ENCODE measurements at places on chromosomes 13 and 19.
A peak's percentile ranks its signal among the peaks of the same experiment; 100 is the strongest.

GRCh38 chr13:90168953-90169352, 1178.5 kb upstream of the MIR17HG start:
- DNase-seq: no peak

GRCh38 chr19:46250076-46250735, 20.7 kb downstream of the IGFL1 start:
- DNase-seq: no peak

DNA sequence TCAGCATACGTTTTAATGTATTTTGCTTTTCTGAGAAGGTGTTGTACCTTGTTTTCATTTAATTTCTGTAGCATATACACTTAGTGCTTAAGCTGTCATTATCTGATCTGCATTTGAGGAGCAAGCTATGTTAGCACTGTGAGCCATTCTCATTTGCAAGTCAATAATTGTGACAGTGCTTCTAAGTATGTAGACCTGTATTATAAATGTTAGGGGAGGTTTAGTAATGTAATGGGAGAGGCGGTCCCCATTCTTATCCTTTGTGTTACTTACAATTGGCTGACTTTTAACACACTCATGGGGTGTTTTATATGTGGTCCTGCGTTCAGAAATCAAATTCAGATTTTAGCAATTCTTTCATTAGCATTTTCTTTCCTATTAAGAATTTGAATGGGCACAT, 90.2 kb downstream of the GPC6 start:
- no peak for DNase-seq

DNA sequence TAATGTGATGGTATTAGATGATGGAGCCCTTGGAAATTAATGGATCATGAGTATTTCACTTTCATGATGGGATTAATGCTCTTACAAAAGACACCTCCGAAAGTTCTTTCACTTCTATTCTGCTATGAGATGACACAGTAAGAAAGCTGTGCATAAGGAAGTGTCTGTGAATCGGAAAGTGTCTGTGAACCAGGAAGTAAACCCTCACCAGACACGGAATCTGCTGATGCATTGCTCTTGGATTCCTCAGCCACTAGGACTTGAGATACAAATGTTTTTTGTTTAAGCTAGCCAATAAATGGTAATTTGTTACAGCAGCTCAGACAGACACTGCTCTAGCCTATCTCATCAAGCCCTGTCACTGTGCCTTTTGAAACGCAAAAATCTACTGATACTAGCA, 440.4 kb upstream of the PRR20A start:
- DNase-seq: no peak

DNA sequence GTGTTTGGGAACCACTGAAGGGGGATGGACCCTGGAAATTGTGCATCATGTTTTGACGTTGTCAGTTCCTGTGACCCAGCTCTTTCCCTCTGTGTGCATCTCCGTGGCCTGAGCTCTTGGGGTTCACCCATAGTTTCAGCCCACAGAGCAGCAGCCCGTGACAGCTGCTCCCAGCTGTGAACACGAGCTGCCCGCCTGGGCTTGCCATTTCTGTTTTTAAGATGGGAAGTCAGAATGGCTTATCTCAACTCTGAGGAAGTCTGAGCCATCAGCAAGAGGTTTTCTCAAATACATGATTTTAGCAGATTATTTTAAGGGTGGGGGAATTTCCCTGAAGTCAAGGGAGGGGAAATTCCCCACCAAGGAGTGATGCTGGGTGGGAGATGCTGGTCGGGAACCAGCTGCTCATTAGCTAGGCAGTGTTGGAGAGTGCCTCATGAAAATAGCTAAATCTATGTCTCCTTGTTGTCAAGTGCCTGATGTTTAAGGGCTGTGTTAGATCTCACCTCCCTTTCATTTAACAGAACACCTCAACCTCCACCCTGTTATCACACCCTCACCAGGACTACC, 34.8 kb upstream of the C1QTNF9 start:
- DNase-seq: no peak

DNA sequence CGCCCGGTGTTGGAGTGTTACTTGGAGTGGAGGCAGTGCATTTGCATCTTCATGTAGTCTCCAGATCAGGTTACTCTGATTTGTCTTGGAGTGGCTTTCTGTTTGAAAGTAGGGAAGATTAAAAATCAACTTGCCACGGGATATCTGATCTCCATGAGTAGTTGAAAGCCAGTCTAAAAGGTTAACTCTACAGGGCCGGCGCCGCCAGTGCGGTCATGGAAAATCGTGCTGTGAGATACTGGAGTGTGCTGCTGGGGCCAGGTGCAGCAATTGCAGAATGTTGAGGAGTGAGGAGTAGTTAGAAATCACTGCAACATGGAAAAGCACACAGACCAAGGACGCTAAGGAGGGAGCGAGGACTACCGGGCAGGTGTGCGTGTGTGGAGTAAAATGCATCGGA, 175.0 kb downstream of the STK24 start:
- DNase-seq: no peak

- DNase-seq: no peak
These were observed 682 bp downstream of the ZSCAN18 start for GRCh38 chr19:58097349-58097748.

DNA sequence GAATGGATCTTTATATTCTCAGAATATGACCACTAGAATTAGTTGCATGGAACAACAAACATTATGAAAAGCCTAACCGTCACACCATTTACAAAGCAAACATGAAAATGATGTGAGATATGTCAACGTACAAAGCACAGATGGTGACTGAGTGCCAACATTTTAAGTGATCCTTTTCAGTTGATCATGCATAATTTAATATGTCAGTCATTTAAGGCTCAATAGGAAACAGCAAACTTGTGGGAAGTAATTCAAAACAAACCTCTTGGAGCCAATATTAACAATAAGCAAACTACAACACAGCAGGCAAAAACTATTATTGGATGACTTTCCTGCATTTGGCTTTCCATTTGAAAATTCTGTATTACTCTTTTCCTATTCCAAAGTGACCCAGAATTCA, 277.6 kb downstream of the SLITRK6 start:
- no peak for DNase-seq

- no peak for DNase-seq
These were observed 36.6 kb upstream of the OXGR1 start for GRCh38 chr13:97030705-97031452.

- no peak for DNase-seq
These were observed 203.8 kb downstream of the GPC6 start for GRCh38 chr13:93430381-93430780.

GRCh38 chr13:75495938-75496337, 14.0 kb upstream of the TBC1D4 start:
- DNase-seq: peak; percentile 43

DNA sequence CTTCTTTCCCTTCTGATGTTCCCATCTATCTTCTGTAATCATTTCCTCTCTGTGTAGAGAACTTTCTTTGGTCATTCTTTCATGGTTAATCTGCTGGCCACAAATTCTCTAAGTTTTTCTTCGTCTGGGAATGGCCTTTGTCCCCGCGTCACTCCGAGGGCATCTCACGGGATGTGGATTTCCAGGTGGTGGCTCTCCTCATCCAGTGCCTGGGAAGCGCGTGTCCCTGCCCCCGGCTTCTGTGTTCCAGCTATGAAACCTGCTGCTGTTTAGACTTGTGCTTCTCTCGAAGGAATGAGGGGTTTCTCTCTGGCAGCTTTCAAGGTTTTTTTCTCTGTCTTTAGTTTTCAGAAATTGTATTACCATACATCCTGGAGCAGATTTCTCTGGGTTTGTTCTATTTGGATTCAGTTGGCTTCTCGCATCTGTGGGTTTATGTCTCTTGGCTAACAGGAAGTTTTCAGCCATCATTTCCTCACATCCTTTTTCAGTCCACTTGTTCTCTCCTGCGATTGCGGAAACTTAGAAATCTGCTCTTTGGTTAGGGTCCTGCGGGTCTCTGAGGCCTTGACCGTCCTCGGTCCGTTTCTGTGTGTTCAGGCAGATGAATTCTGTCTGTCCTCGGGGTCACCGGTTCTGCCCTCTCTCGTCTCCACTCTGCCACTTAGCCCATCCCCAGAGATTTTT, 36.9 kb upstream of the DCUN1D2 start:
- no peak for DNase-seq

- no peak for DNase-seq
These were observed 137.0 kb downstream of the FLT1 start for GRCh38 chr13:28357911-28358433.

GRCh38 chr13:33353210-33353609, 67.7 kb upstream of the STARD13 start:
- no peak for DNase-seq

GRCh38 chr13:106100171-106100919, 435.1 kb downstream of the EFNB2 start:
- no peak for DNase-seq

- DNase-seq: no peak
These were observed 39.3 kb upstream of the IGFL1 start for GRCh38 chr19:46189971-46190888.

DNA sequence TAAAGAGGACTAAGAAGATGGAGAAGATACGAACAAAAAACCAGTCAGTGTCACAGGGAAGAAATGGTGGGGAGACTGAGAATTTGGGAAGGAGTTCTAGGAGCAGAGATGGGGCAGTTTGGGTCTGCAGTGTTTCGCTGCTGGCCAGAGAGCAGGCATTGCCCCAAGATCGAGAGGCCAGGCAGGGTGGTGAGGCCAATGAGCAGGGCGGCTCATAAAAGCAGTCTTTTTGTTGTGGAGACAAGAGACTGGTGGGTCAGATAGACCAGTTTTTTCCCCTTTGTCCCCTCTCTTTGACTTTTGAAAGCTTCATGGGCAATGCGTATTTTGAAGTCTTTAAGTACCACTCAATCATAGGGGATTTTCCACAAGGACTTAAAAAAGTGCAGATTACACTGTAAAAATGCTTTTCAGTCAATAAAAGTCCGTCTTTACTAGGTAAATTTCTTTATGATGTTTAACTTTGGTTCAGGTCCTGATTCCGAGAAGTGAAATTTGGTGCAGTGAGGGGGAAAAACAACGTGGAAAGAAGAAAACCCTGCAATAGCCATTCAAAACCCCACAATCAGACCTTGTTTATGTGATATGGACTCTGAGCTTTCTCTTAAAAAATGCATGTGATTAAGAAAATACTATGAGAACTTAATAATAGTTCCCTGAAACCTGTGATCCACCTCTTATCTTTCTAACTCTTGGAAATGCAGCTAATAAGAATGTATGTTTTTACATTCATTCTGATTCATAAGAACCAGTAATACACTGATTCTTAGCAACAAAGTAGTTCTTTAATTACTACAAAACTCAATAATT, 338.9 kb downstream of the KLF5 start:
- DNase-seq: no peak

DNA sequence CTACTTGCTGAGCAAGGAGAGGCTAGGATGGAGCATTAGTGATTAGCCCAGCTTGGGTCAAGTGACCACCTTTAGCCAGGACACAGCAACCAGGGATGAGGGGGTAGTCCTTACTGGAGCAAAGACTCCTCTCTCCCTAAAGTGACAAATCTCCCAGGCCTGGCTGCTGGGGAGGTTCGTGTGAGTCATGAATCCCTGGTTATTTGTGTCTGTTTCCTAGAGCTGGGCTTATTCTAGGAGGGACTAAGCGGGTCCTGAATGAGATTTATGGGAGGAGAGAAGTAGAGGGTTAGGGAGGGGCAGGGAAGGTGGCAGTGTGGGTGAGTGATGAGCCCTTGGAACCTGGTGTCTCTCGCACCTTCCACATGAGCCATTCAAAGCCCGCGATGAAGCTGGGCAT, 487.3 kb downstream of the TSHZ3 start:
- no peak for DNase-seq
